ENCODE measurements at places on chromosomes 5 and 9. TPM values are rescaled to one million over a fixed set of nuclear protein-coding genes. Genes with fewer than 3 reads are reported as not detected.
A peak's percentile ranks its signal among the peaks of the same experiment; 100 is the strongest.

GRCh38 chr9:132299221-132299620, 55.6 kb downstream of the SETX start:
- H3K36me3 ChIP-seq = peaks cover 88% of the 10 kb centered on the region
- H3K4me3 ChIP-seq = no peak overlapping the region

- no peaks in the 10 kb centered on the region for H3K4me1 ChIP-seq
- no peak overlapping the region for H3K27ac ChIP-seq
- DNase-seq = no peak
- no peaks in the 10 kb centered on the region for H3K36me3 ChIP-seq
- H3K27me3 ChIP-seq = no peaks in the 10 kb centered on the region
- no peak overlapping the region for H3K4me3 ChIP-seq
These were observed 146.2 kb upstream of the GPR151 start for GRCh38 chr5:146662229-146662628.

- H3K27me3 ChIP-seq = no peaks in the 10 kb centered on the region
- H3K27ac ChIP-seq = no peak overlapping the region
- H3K36me3 ChIP-seq = no peaks in the 10 kb centered on the region
- H3K4me3 ChIP-seq = no peak overlapping the region
These were observed 4.2 kb downstream of the SGCD start for GRCh38 chr5:156331181-156331580.

The RANBP6 gene
- 30.3 TPM for total RNA-seq

GRCh38 chr9:129697656-129698253, 32.3 kb downstream of the PRRX2 start:
- DNase-seq = peak; percentile 62
- H3K36me3 ChIP-seq = no peaks in the 10 kb centered on the region
- peak overlapping the region; percentile 75 for H3K27ac ChIP-seq

The ZNF300 gene
- total RNA-seq = 21.1 TPM

GRCh38 chr9:109403766-109404320, 83.0 kb upstream of the EPB41L4B start:
- H3K4me1 ChIP-seq = no peaks in the 10 kb centered on the region
- no peak overlapping the region for H3K27ac ChIP-seq
- no peaks in the 10 kb centered on the region for H3K27me3 ChIP-seq
- H3K36me3 ChIP-seq = peaks cover 36% of the 10 kb centered on the region
- no peak overlapping the region for H3K4me3 ChIP-seq

The SIT1 gene
- total RNA-seq = 2.0 TPM

All from stomach (tissue), 19 donors.